ENCODE measurements at places on chromosomes 7 and 10.

DNA sequence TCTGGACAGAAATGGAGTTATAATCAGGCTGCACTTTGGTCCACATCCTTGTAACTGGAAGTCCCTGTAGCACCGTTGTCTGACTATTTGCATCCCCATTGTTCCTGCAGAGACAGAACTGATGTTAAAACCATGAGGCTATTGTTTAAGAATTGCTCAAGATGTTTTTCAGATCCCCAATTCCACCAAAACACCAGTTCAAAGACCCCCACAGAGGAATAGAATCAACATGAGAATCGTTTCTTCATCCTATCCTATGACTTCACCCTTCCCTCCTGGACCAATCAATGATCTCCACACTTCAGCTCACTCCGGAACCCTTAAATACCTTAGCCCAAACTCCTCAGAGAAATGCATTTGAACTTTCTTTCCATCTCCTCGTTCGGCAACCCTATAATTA, 57.1 kb upstream of the GRID1 start:
- no peak for DNase-seq

DNA sequence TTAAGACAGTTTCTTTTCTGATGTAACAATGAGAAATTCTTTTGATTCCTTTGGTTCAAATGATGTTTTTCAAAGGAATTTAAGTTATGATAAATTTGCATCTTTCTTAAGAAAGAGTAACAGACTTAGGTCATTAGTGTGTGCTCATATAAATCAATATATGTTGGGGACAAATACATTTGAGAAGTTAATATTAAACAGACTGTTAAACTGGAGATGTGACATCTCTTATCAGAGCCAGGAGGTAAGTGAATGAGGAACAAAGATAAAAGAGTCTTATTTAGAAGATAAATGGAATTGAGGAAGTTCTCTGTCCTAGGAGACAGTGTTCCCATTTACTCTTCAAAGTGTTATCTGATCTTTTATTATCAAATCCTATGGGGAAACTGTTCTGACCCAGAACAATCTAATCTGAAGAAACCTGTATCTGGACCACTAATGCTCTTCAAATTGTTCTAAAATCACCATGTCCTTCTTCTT, 104.8 kb upstream of the LAMB4 start:
- no peak for DNase-seq

DNA sequence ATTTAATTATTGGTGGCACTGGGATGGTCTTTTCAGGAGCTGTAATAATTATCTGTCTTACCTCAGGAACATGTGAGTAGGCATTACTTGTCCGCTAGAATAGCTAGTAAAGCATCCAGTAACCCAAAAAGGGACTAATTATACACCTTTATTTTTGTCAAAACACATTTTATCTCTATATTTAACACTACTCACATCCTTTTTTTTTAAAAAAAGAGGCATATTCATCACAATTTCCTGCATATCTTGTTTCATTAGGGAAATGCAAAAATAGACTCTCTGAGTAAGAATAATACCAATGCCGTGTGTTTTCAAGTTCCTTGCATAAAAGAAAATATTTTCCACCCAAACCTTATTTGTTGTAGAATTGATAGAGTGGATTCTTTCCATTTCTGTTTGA, 99.5 kb downstream of the VTI1A start:
- no peak for DNase-seq

DNA sequence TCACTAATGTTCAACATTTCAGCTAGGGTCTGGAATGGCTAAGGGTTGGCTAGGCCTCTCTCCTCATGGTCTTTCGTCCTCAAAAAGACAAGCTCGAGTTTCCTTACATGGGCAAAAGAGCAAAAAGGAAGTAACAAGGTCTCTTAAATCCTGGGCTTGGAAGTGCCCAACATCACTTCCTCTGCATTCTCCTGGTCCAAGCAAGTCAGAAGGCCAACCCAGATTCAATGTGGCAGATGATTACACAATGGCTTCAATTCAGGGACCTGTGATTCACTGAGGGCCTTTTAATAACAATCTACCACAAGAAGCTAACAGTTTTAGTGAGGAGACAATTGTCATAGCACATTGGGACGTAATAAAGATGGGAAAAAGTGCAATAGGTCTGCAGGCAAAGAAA, 4.4 kb upstream of the NUP205 start:
- DNase-seq, result no peak

Data from NCI-H2171 (cell line).